ENCODE measurements at places on chromosomes 4 and X. TPM values are rescaled to one million over a fixed set of nuclear protein-coding genes. Genes with fewer than 3 reads are reported as not detected.

The ALB gene
- total RNA-seq = 9.6 TPM

DNA sequence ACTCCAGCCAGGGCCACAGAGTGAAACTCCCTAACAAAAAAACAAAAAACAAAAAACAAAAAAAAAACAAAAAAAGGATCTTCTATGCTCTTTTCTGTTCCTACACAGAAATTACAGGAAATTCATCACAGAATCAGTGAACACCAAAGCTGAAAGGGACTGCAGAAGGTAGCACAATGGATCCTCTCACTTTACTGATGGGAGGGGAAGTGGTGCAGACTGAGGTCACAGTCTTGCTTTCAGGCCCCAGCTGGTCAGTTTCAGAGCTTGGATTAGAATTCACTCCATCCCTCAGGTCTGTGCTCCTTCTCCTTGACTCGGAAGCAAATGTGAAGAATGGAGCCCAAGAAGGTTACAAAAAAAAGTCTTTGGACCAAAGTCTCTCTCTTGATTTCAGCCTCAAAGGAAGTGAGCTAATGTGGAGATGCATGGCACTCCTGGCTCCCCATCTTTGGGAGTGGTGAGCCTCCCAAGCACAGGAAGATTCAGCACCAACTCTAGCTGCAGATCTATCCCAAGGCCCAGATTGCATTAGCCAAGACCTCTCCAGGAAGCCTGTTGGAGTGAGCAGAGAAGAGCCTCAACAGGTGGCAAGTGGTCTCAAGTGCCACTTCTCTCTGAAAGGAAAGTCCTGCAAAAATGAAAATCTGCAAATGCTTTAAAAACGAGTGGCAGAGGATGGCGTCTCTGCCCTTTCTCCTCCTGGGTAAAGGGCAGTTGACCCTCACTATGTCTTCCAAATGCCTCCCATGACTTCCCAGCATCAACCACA is 176.0 kb downstream of the MAML3 start:
- no peak for DNase-seq

The HTRA3 gene
- total RNA-seq = 103 TPM

DNA sequence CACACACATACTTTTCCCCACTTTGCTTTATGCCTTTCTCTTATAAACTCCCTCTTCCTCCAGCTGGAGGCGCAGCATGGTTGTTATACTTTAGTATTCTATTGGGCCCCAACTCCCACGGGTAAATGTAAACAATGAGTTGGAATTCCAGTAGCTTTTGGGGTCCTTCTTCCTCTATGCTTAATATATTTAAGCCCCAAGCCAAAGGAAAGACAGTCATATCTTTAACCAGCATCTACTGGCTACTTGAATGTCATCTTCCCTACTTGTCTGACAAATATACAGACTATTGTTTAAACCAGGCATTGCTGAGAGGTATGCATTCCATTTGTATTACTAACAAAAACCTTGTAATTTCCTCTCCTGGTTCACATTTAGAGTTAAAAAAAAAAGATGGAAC is 72.9 kb downstream of the WDR19 start:
- DNase-seq = no peak

DNA sequence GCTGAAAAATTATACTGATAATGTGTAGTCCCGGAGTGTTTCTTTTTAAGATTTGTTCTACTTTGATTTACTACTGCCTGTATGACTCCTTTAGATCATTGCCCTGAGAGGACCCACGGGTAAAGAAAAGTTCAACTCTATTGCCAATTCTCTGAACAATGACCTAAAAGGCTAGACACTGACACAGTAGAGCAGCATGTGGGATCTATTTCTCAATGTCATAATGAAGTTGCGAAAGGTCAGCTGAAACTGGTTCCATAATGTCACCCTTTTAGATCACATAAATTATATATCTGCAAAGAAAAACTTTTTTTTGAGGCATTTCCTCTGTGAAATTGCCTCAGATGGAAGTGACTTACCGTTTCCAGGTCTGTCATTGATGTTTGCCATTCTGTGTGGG is 67.4 kb downstream of the GLRB start:
- DNase-seq = no peak

The PITX2 gene
- total RNA-seq = not detected

GRCh38 chr4:112377171-112377570 is 80.0 kb downstream of the ALPK1 start:
- no peak for DNase-seq

The HSFX1 gene
- 2.9 TPM for total RNA-seq
